CD8-positive, alpha-beta T cell (primary cell): ENCODE measurements at places on chromosomes 13 and 19.

DNA sequence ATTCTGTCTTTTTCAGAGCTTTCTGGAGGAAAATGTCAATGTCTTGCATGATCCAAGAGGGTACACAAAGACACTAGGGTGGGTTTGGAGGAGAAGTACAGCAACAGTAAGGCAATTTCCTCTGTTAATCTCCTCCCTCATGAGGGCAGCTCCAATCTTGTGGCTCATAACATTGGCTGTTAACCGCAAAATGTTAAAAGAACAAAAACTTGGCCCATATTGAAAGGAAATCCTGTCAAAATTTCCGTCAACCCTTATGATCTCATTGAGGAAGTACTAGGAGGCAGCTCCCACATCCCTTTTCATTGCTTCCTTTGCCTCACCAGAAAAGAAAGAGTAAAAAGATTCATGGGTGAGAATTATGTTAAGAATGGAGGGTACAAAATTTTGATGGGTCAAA lies 11.6 kb downstream of the OXGR1 start:
- no peak for DNase-seq

DNA sequence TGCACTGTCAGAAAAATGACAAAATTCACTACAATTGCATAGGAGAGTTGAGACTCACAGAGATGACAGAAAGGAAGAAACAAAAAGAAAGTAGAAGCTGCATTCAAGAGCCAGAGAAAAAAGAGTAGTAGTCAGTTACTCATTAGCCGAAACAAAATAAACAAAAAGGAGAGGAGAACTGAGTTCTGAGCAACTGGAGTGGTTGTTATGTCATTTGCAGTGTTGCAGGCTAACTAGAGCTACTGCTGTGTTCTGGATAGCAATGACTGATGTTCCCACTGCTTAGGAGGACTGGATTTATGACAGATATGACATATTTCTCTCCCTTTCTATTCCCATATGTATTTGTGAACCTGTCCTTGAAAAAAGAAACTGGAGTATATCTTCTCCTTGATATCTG lies 482.6 kb downstream of the RFC3 start:
- no peak for DNase-seq

GRCh38 chr19:39525205-39525604 lies 7.4 kb downstream of the EID2B start:
- DNase-seq = no peak

DNA sequence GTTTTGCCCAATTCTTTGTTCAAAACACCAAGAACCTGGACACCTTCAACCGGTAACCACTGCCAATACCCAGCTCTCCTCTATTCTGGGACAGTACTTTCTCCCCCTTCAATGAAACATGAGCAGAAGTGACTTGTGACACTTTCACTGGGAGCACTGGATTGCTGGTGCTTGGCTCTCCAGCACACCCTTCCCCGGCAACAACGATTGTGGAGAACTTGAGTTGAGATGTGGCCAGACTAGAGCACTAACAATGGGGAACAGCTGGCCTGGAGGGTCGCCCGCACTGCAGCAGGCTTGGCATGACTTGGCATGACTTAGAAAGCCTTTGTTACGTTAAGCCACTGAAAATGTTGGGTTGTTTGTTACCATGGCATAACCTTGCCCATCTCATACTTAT lies 7.5 kb upstream of the B3GLCT start:
- no peak for DNase-seq

DNA sequence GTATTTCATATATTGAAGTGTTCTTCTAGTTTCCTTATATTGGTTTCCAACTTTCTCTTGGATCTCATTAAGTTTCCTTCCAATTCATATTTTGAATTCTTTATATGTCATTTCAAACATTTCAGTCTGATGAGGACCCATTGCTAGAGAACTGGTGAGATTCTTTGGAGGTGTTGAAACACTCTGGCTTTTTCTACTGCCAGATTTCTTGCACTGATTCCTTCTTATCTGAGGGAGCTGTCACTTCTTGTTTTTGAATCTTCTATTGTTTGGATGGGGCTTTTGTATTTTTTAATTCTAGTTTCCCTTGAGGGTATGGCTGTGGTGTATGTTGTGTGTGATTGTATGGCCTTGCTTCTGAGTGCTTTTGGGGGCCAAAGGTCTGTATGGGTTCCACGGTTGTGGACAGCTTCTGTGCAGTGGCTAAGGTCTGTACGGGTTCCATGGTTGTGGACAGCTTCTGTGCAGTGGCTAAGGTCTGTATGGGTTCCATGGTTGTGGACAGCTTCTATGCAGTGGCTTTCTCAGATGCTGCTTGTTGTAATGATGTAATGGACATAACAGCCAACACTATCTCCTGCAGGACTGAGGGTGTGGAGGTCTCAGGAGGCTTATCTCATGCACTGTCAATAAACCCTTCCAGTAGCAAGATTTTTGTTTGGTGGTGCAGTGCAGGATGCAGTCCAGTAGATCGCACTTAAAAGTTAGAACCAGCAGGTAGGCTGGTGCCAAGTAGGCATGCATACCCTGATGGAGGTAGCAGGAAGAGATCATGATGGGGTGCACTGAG lies 36.8 kb downstream of the ACSBG2 start:
- no peak for DNase-seq

GRCh38 chr13:48411841-48412531 lies 927 bp downstream of the LPAR6 start:
- DNase-seq = no peak

DNA sequence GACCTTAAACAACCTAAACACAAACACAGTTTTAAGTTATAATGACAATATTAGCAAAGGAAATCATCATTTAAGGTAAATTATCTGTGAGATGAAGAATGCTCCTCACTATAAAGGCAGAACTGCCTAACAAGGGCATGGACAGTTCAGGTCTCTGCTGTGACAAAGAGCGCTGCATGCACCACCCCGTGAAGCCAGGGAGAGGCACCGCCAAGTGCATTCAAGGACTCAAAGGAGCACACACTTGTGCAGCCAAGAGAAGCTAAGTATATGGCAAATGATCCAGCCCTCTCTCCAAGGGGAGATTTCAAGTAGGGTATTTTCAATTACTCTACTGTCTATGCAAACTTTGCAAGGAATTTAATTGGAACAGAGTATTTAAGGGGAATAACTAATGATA lies 126.0 kb downstream of the RAP2A start:
- no peak for DNase-seq

DNA sequence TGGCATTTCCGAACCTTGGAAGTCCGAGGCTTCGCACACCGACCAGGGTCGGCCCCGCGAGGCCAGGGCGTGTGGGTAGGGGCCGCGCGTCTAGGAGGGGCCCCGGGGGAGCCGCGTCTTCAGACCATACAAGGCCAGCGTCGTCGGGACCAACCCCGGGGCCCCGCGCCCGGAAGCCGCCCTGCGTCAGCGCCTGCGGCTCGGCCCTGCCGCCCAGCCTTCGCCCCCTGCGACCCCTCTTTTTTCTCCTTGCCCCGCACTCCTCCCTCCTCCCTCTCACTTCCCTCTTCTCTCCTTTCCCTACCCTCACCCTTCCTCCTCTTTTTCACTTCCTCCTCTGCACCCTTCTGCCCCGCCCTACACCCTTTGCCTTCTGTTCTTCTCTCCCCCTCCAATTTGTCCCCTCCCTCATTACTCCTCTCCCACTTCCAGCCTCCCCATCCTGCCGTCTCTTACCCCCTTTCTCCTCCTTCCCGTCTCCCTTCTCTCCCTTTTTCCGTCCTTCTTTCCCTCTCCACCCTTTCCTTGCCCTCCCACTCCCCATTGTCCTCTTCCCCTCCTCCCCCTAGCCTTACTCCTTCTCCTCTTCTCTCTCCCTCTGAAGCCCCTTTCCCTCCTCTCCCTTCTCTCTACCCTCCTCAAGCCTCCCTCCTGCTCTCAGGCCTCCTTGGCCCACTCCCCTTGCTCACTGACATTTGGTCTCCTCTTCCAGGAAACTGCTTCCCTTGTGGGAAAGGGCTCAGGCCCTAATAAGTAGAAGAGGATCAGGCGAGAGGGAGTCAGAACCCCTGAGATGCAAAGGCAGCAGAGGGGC lies 2.2 kb upstream of the PLEKHG2 start:
- DNase-seq = peak; percentile 91

DNA sequence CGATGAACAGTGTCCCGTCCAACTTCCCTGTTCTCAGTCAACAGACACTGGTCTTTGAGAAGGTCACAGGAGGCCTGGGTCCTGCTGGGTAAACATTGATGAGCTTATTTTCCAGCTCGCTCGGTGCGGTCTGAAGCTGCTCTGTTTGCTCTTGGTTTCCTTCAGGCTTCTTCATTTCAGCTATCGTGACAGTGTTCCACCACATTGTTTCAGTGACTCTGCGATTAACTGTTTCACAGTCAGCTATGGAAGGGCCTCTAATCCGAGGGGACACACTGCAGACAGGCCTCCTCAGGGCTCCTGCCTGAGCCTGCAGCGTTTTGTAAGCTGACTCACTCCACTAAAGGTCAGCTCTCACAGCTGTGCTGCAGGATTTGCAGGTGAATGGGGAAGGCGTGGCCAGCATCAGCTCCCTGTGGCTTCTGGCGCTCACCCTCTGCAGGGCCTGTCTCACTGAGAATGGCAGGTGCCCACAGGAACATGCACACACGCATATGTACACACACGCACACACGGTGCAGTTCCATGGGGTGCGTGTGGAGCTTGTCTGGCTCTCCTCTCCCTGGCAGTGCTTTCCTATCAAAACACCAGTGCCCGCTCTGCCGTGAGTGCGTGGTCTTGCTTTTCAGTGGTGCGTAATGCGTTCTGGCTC lies 62.9 kb upstream of the MCF2L start:
- no peak for DNase-seq

DNA sequence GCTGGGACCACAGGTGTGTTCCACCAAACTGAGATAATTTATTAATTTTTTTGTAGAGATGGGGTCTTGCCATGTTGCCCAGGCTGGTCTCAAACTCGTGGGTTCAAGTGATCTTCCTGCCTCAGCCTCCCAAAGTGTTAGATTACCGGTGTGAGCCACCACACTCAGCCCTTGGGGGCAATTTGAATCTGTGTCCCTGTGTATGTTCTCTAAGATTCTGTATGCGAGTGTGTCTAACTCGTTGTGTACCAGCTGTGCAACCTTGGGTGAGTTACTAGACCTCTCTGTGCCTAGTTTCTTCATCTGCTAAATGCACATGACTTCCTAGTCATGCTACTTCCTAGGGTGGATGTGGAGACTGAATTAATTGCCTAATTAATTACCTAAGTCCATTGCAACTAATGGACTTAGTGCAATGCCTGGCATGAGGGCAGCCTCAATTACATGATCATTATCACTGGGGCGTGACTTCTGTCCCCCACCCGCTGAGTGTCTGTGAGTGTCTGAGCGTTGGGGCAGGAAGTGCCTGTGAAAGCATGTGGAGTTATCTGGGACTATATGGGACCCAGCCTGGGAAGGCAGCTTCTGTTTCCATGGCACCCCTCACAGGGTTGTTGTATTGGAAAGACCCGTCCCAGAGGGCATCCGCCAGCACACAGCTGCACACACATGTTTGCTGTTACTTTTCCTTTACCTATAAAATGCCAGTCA lies 1.8 kb upstream of the NCCRP1 start:
- DNase-seq = no peak

- DNase-seq = no peak
These were observed 247.0 kb downstream of the GPC6 start for GRCh38 chr13:93473441-93474270.

DNA sequence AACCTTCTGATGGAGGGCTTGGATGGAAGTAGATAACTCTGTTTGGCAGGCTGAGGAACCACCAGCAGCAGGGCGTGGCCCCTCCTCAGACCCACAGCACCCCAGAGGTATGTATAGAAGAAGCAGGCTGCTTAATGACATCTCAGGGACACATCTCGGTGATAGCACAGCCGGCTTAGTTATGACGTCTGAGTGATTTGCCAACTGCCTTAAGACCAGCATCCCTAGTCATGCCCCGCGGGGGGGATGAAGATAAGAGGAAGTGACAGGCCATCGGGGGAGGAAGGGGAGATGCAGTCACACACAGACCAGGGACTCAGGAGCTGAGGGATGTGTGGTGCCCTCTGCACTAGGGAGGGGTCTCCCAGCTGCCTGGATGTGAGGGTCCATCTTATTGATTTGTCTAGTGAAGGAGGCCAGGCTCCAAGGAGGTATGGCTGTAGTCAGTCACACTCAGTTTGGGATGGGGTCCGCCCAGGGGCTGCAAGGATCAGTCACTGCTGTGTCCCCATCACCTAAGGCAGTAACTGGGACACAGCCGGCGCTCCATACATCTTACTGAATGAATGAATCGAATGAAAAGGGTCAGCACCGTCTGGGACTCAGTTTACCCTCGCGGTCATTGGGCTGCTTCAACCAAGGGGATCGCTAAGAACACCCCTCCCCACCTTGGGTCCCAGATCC lies 19.2 kb upstream of the ERCC1 start:
- no peak for DNase-seq

DNA sequence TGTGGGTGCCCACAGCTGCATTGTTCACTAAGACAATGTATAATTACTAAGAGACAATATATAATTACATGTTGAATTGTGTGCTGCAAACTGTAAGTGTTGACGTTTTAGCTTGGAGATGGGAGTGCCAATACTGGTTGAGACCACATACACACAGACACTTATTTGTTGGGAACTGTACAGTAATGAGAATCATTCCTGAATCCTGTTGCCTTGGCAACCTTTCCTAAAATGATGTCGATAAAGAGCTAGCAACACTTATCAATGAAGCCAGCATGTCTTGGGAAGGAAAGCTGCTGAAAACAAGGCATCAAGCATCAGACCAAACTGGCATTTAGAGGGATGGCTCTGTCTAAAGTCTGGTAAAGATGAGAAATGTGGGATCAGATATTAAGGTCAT lies 51.3 kb downstream of the PCDH8 start:
- DNase-seq = no peak

DNA sequence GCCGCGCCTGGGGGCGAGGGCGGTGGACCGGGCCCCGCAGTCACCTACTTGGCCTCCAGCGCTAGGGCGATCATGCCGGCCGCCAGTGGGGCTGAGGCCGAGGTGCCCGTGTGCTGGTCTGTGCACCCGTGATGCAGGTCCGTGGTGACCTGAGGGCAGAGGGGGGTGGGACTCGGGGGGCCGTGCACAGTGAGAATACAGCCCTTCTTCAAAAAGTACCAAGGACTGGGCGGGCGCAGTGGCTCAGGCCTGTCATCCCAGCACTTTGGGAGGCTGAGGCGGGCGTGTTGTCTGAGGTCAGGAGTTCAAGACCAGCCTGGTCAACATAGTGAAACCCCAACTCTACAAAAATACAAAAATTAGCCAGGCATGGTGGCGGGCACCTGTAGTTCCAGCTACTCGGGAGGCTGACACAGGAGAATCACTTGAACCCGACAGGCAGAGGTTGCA lies 5.0 kb upstream of the C19orf25 start:
- no peak for DNase-seq

GRCh38 chr19:31874313-31874712 lies 471.1 kb upstream of the ZNF507 start:
- no peak for DNase-seq
